ENCODE measurements at places on chromosomes 11 and 22.

- DNase-seq: no peak
Measured at GRCh38 chr11:46639197-46639839, 22.0 kb downstream of the ATG13 start.

DNA sequence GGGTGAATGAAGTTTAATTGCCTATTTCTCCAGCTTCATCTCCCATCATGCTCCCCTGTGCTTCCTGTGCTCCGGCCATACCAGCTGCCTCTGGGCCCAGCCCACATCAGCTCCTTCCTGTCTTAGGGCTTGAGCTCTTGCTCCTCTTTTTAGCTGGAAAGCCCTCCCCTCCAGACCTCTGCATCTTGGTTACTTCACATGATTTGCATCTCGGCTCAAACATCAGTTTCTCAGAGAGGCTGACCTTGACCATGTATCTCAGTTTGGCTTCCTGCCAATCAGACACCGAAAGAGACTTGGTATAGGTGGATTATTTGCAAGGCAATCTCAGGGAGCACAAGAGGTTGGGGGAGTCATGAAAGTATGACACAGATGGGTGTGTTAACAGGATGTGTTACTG, 73.2 kb upstream of the TIMP3 start:
- DNase-seq: no peak

DNA sequence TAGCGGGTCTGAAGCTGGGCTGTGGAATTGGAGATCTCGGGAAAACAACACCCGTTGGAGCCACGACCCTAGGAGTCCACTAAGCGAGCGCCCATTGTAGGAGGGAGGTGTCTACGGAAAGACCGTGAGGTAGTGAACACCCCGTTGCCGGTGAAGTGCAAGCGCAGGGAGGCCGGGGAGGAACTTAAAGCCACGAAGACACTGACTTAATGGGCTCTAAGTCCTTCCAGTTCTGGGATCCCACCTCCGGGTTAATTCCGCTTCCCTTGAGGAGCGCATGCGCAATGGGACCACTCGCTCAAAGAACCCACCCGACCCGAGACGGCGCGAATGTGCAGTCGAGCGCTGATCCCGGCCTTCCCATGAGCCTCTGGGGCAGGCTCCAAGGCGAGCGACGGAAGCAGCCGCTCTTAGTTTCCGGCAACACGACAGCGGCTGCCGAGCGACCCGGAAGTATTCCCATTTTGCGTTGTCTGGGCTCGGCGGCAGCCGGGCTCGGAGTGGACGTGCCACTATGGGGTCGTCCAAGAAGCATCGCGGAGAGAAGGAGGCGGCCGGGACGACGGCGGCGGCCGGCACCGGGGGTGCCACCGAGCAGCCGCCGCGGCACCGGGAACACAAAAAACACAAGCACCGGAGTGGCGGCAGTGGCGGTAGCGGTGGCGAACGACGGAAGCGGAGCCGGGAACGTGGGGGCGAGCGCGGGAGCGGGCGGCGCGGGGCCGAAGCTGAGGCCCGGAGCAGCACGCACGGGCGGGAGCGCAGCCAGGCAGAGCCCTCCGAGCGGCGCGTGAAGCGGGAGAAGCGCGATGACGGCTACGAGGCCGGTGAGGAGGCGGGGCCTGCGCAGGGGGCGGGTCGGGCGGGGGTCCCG, at the start of gene SART1:
Gene SART1 (plus strand): TSS at position 468 of the 874 bp plus-strand sequence. CDS start 47 bp downstream, at position 515.
- DNase-seq: peak; percentile 93

DNA sequence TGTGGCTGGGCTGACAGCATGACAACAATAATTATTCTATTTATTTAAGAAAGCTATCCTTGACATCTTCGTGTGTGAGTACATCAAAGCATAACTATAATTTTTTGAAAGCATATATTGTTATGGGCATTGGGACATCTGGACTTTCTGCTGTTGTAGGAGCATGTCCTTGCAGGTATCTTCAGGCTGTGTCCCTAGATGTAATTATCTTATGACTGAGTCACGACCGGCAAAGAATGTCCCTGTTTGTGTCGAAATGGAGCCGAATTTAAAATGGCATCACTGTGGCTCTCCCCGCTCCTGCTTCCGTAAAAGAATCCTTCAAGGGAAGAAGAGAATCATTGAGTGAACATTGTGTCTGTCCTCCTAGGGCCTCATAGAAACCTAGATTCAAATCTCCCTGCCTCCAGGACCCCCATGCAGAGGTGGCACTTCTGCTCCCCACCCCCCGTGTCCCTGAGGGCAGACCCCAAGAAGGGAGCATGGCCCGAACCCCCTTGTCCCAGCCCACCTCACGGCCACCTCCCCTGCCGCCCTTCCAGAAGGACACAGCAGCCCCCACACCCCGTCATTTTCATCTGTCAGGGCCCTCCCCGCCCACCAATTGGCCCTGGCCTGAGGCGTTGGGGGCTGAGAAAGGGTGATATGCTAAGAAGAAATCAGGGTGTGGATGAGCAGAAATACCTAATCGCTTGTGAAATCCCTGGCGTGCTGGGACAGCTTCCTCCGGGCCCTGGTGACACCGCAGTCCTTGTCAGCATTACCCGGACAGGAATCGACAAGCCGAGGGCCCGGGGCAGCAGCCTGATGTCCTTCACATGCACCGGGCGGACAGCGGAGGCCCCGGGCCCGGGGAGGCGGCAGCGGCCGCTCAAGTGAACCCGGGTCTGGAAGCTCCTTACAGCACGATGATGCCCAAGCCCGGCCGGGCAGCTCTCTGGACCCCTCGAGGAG, 48.6 kb upstream of the SLC22A12 start:
- DNase-seq: no peak

DNA sequence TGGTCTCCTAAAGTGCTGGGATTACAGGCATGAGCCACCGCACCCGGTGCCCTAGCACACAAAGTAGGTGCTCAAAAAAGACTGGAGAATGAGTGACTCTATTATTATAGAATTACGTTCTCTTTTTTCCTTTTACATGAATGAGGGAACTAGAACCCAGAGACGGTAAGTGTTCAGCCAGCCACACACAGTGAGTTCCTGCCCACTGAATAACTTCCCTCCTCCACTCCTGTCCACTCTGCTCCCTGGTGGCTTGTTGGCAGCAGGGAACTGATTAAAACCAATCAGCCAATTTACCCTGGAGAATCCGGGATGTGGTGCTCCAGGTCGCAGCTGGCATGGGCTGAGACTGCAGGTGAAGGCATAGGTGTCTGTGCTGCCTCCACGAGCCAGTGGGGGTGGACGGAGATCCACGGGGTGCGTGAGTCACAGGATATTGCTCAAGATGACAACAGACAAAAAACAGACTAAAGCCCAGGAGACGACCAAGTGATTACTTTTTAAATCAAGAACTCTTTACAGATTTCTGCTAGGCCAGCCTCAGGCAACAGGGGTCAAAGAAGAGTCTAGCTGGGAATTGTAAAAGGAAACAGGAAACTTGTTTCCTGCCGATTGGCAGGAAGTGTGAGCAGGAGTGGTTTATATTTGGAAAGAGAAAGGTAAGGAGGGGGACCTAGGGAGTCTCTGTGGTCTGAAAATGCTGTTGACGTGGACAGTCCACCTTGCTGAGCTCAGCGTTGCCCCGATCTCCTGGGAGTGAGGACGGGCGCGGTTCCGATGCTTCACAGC, 95.2 kb upstream of the TP53I11 start:
- DNase-seq: no peak

GRCh38 chr22:41368543-41369423, 13.0 kb upstream of the TEF start:
- DNase-seq: no peak

GRCh38 chr11:38156495-38157146, 1558.6 kb upstream of the RAG2 start:
- no peak for DNase-seq

DNA sequence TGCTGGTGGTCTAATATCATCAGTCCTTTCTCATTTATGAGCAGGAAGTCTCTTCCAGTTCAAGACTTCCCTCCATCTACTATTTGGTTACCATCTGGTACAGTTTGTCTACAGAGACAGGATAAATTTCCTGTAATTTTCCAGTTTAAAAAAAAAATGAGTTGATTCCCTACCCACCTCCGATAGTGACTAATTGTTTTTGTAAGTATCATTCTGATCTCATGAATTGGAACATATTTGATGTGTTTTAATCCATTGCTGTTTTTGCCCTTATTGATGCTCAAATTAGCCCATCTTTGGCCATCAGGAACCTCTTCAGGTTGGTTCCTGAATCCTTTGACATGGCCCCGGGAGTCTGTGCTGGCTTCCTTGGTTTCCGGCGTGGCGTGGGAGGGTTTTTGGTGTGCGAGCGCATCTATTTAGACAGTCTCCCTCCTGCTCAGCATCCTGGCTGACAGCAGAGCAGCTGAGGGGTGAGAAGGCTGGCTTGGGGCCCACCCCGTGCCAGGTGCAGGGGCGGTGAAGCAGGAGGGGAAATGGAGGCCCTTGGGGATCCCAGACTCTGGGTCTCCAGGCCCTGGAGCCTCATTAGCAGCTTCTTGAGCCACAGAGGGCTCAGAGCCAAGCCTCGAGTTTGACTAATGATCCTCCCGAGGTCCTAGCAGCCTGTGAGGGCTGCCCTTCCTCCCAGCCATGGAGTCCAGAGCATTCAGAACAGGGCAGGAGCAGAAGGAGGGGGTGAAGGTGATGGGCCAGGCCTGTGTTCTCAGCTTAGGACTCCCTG, 6.8 kb downstream of the OMP start:
- DNase-seq: no peak

GRCh38 chr11:20783220-20783619, 113.8 kb downstream of the NELL1 start:
- DNase-seq: no peak

DNA sequence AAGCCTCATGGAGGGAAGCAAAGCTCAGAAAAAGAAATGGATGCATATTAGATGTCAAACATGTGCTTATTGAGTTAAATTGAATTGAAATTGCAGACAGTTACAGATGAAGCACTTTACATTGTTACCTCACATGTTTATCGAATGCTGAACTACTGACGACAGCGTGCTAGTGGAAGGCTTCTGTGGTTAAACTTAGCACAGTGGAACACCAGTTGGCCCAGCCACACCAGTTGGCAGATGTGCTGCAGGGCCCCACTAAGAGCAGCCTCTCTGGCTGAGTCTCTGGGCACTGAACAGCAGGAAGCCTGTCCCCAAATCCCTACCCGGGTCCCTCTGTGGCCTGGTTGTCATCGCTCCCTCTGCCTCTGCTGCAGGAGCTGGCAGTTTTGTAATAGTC, 242.1 kb downstream of the NTM start:
- DNase-seq: no peak

GRCh38 chr11:111639226-111639925, 37.1 kb downstream of the SIK2 start:
- DNase-seq: no peak

GRCh38 chr11:2166091-2166851, 5.3 kb upstream of the INS start:
- DNase-seq: peak; percentile 53

- no peak for DNase-seq
Measured at GRCh38 chr22:24578355-24579257, 14.3 kb downstream of the LRRC75B start.

GRCh38 chr11:57387289-57388030, 3.0 kb downstream of the PRG2 start:
- no peak for DNase-seq

GRCh38 chr11:67542169-67542568, 18.9 kb upstream of the CABP2 start:
- DNase-seq: no peak

All from stimulated activated CD4-positive, alpha-beta T cell treated with anti-CD3 and anti-CD28 coated beads, Interleukin-12 subunit alpha, Interleukin-12 subunit beta, amount 100 ng/mL, for 4 hours (primary cell).